NCI-H510A (cell line): ENCODE measurements at places on chromosomes 11 and 22.

DNA sequence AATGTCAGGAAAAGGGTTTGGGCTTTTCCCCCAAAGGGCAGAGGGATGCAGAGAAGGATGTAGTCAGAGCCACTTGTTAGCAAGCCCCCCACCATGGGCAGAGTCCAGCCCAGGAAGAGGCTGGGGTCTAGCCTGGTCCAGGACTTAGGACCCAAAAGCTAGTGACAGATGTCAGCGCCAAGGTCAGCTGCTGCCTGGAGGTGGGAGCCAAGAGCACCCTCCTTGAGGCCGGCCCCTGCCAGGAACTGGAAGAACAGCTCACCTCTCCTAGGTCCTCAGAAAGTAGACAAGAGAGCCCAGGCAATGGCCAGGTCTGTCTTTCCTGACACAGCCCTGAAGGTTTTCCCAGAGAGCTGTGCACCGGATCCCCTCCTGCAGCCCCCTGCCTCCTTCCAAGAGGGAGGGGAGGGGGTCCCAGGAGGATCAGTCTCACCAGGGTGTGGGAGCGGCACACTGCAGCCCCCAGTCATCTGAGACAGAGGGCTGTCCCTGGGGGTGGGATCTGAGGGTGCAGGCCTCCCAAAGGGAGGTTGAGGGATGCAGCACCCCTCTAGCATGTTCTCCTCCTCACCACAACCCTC lies 14.6 kb upstream of the ARHGEF17 start:
- DNase-seq, result no peak

DNA sequence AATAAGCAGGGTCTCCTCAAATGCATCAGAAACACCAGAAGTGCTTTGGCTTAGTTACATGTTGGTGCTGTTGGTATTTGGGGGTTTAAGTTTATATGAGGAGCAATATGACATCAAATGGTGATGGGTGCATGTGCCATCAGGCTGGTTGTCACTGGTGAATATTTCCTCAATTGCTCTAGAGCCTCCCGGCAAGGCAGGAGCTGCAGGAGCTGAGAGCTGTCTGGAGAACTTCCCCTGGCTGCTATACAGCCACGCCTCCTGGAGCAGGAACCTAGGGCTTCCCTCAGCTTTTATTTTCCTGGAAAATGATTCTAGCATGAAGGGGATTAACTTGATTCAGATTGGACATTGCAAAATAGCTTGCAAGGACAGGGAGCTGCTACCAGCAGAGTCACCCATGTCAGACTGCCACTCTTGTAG lies 15.8 kb downstream of the IGLL5 start:
- no peak for DNase-seq

- no peak for DNase-seq
Measured at GRCh38 chr22:21949569-21949918, 3.1 kb downstream of the PPM1F start.

- DNase-seq, result no peak
Measured at GRCh38 chr11:18066626-18067025, 20.6 kb upstream of the TPH1 start.
